ENCODE measurements at places on chromosomes 2 and 18.

- no peak for DNase-seq
These were observed 67.4 kb downstream of the TNS1 start for GRCh38 chr2:217935235-217935879.

GRCh38 chr2:41927581-41928264 lies 120.1 kb upstream of the PKDCC start:
- no peak for DNase-seq

GRCh38 chr2:158712791-158713522 lies 82.2 kb upstream of the DAPL1 start:
- no peak for DNase-seq

GRCh38 chr18:74066018-74066417 lies 81.6 kb downstream of the FBXO15 start:
- DNase-seq: no peak

DNA sequence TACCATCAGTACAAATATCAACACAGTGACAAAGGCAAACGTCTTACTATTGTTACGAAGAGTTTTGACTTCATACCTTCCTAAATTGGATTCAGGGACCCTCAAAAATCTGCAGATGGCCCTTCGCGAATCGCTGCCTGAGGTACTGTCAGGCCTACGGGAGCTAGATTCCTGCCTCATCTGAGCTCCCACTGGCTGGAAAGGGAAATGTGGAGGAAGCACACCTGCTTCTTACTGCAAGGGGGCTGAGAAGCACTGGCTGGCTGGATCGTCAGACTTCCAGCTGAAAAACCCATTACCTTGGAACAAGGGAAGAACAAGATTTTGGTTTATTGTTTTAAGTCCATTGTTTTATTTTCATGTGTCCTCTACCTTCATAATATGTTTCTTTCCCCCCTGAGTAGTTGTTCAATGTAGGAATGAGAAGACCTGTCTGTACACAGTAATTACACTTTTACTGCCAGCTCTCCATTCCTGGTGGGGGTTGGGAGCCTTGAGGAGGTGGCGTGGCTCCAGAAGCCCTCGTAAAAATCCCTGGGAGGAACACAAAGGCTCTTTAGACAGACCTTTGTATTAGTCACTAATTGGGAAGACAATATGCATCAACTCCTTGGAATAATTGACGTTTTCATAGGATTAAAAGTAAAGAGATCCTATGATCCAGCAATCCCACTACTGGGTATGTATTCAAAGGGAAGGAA lies 124.1 kb upstream of the NOSTRIN start:
- peak; percentile 37 for DNase-seq

- peak; percentile 84 for DNase-seq
These were observed 11.9 kb upstream of the BCL2L11 start for GRCh38 chr2:111108745-111109271.

DNA sequence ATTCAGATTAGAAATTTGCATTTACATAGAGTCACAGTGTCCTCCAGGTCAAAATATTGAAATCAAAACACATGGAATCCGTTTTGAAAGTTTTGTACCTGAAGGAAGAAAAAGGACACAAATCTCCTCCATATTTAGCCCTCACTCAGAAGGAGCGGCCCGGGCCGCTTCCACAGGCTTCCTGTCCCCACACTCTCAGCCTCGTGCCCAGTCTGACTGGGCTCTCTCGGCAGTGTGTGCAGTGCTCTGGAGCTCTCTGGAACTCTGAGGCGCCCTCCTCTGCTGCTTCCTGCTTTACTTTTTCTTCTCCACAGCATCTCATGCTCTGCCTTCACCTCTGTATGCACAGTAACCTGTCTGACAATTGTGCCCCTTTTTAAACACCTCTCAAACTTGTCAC lies 22.2 kb upstream of the ZFP36L2 start:
- DNase-seq: no peak

GRCh38 chr18:59617468-59617932 lies 79.7 kb downstream of the CCBE1 start:
- DNase-seq: peak; percentile 52

DNA sequence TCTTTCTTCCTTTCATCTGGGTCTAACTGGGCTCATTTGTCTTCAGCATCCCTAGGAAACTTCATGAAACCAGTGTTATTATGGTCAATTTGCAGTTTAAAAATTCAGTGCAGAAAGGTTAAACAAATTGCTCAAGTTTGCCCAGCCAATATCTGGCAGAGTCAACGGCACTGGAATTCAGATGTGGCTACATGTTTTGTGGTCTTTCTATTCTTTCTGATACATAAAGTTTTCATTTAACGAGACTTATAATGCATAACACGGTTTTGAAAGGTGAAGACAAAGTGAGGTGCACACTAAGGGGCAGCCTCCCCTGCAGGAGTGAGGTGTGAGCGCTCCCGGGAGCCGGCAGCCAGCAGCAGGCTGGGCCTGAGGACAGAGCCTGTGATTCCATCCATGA lies 164.6 kb downstream of the RTP5 start:
- no peak for DNase-seq

- no peak for DNase-seq
These were observed 604.8 kb downstream of the CPS1 start for GRCh38 chr2:211161236-211161635.

- DNase-seq: no peak
These were observed 45.5 kb upstream of the LDAH start for GRCh38 chr2:20868377-20868776.

- DNase-seq: peak; percentile 63
These were observed 27.2 kb upstream of the BBS5 start for GRCh38 chr2:169452080-169452479.

DNA sequence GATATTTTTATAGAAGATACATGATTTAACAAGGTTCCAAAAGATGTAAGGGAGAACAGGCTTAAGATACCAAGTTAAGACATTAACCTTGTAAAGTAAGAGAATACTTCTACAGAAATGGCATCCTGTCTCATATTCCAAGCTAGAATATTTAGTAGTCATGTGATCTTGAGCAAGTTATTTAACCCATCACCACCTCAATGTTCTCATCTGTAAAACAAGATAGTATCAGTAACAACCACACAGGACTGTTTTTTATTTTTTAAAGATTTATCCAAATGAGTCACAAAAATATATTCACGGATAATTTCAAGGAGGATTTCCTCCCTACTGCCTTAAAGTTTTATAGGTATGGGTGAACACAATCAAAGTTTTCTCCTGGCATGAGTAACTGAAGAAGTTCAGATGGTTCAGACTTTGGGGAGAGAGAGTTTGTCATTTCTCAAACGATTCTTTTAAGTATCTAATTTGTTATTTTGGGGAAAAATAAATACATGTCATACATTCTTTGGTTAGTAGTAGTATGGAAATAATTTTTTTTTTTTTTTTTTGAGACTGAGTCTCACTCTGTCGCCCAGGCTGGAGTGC lies 25.9 kb downstream of the ROCK1 start:
- peak; percentile 31 for DNase-seq

DNA sequence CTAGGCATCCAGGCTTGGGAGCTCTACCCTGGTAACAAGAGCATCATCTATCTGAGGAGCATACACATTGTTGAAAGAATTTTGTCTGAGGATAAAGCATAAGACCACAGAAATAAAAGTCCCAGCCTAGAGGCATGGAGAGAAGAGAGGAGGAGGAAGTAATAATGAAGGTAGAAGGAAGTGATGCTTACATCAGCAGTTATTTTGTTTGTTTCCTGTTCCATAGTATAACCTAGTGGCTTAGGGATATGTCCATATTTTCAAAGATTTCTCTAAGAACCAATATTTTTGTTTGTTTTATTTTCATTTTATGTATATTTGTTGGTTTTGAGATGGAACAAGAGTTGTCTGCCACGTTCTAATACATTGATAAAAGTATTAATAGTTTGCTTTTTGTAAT lies 407.4 kb upstream of the SETBP1 start:
- DNase-seq: no peak

DNA sequence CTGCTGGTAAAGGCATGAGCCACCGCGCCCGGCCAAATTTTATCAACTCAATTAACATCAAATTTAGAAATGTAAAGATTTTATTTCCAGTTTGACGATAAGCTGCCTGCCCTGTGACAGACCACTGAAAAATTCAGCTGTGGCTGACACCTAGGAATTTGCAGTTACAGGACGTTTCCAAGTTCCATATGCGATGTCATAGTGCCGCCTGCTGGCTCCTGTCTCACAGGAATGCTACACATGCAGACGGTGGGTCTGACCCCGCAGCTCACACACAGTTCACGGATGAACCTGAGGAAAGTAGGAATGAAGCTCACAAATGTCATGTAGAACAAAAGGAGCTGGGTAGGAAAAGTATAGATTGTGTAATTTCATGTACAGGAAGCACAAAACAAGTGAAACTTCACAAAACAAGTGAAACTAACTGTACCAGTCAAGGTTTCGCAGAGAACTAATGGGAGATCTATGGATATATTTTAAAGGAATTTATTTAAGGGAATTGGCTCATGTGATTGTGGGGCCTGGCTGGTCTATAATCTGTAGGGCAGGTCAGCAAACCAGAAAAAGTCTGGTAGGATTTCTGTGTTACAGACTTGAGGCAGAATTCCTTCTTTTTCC lies 13.2 kb upstream of the SEH1L start:
- peak; percentile 92 for DNase-seq

DNA sequence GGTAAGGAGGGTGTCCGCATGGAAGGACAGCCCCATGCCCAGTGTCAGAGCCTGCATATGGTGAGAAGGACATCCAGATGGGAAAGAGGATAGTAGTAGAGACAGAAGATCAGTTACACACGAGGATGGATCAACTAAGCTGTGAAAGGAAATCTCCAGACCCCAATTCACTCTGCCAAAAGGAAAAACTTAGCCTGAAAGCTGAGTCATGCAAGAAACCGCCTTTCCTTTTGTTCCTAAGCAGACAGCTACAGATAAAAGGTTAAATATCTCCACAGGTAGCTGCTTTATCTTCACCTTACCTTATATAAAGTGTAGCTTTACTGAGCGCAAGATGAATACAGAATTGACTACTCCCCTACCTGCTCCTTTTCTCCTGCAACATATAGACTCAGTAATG lies 67.3 kb upstream of the LGALSL start:
- no peak for DNase-seq

- no peak for DNase-seq
These were observed 15.6 kb upstream of the GPBAR1 start for GRCh38 chr2:218245214-218245613.

GRCh38 chr18:48627216-48627615 lies 88.4 kb downstream of the CTIF start:
- DNase-seq: peak; percentile 24

- DNase-seq: peak; percentile 93
These were observed 17.1 kb downstream of the KRCC1 start for GRCh38 chr2:88038263-88039105.

Data from PC-3 (cell line).